ENCODE measurements at places on chromosomes 3 and 15.
A peak's percentile ranks its signal among the peaks of the same experiment; 100 is the strongest.

- DNase-seq: peak; percentile 60
These were observed 71.3 kb downstream of the SMAD6 start for GRCh38 chr15:66773129-66773873.

GRCh38 chr3:171971919-171972514 is 67.4 kb upstream of the FNDC3B start:
- DNase-seq: no peak

GRCh38 chr3:76525726-76526125 is 514.2 kb upstream of the ROBO2 start:
- no peak for DNase-seq

DNA sequence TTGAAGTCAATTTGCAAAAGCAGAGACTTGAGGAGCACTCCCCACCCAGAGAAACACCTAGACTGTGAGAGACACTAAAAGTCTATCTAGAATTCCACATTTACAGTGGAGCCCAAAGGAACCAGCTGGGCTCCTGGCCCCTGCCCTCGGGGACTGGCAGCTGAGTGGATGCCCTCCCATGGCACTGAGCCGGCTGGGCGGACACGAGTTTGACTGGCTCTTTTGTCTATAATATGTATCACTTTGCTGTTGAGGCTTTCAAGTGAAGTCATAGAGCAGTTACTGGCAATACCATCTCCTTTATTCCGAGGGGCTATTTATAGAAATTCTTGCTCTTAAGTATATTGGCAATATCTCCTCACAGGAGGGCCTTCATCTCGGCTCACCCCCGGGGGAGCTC is 65.8 kb upstream of the TNFAIP8L3 start:
- DNase-seq: no peak

DNA sequence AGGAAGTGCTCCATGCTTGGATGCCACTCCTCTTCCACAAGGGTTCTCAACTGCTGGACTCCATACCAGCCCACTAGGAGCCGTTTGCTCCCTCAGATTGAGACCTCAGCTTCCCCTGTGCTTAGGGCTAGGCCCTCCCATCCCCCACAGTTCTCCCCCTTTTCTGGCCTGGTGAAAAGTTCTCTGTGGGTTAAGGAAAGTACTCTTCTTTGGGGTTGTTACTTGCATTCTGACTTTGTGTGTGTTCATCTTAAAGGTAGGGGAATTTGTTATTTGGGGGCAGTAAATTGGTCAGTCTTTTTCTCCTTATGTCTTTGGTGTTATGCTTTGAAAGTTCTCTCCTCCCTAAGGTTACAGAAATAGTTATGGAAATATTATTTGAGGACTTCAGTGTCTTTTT is 24.0 kb upstream of the APEH start:
- DNase-seq: no peak

GRCh38 chr3:72118628-72119027 is 333.7 kb upstream of the PROK2 start:
- DNase-seq: no peak

DNA sequence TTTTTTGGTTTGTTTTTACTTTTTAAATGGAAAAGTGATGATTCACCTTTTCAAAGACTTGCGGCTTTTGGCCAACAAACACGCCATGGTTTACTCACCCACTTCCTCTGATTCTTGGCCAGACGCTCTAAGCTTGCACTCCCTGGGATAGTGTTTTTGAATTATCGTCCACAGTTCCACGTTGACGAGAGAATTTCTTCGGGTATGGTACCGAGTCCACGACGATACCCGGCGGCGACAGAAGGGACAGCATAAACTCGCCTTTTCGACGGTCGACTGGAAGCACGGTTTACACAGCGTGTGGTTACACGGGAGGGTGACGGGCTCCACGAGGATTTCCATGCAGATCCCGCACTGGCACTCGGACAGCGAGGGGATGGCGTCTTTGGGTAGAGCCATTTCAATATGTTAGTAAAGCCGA is 783 bp downstream of the RNF168 start:
- peak; percentile 36 for DNase-seq

- DNase-seq: no peak
These were observed 3.1 kb upstream of the GPR15 start for GRCh38 chr3:98528474-98529346.

DNA sequence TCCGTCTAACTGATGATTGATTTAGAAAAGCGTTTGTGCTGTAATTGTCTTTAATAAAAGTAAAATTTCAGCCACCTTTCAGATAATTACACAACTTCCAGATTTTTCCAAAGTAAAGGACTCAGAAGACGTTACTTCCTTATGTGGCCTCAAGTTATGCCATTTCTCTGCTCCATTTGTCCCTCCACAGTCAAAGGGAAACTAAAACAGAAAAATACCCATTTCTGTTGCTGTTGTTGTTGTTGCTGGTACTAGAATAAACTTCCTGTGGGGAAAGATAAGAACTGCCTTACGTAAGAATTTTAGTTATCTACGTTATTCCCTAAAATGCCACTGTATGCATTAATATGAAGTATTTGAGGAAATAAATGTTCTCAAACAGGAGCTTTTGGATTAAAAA is 153.9 kb downstream of the P3H2 start:
- DNase-seq: no peak

- no peak for DNase-seq
These were observed 32.2 kb upstream of the B3GNT5 start for GRCh38 chr3:183220828-183221227.

GRCh38 chr3:31530960-31531335 is 1.8 kb upstream of the STT3B start:
- DNase-seq: no peak
